ENCODE measurements at places on chromosomes 11 and 22. TPM values are rescaled to one million over a fixed set of nuclear protein-coding genes. Genes with fewer than 3 reads are reported as not detected.

Gene FOLR1
- total RNA-seq = not detected

Gene ZP1
- 0.14 TPM for total RNA-seq

Gene PLEKHA7
- total RNA-seq = 0.22 TPM

Gene JHY
- total RNA-seq = 1.6 TPM

Gene OR51A4
- total RNA-seq = not detected

Gene CHRNA10
- 0.66 TPM for total RNA-seq

Gene SCGB1D2
- total RNA-seq = not detected

Gene OR52K1
- not detected for total RNA-seq

Gene DDI1
- total RNA-seq = not detected

Gene NRIP3
- total RNA-seq = 6.1 TPM
